Activated CD4-positive, alpha-beta T cell treated with anti-CD3 and anti-CD28 coated beads for 4 hours (primary cell): ENCODE measurements at places on chromosomes 4 and X.

DNA sequence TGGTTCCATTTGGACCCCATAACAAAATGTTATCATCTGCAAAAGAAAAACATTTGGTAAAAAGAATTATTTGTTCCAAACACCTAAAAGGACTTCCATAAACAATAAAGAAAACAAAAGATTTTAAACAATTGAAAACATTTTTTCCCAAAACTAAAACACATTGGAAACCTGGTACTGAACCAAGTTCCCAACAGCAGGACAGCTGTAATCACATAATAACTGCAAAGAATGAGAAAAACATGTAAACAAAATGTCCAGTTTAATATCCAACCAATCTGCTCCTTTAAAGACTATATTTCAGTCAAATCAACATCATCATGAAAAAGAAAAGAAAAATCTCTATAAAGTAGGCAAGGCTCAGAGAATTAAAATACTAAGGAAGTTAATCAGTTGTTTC, 36.3 kb downstream of the PRDM5 start:
- no peak for DNase-seq

DNA sequence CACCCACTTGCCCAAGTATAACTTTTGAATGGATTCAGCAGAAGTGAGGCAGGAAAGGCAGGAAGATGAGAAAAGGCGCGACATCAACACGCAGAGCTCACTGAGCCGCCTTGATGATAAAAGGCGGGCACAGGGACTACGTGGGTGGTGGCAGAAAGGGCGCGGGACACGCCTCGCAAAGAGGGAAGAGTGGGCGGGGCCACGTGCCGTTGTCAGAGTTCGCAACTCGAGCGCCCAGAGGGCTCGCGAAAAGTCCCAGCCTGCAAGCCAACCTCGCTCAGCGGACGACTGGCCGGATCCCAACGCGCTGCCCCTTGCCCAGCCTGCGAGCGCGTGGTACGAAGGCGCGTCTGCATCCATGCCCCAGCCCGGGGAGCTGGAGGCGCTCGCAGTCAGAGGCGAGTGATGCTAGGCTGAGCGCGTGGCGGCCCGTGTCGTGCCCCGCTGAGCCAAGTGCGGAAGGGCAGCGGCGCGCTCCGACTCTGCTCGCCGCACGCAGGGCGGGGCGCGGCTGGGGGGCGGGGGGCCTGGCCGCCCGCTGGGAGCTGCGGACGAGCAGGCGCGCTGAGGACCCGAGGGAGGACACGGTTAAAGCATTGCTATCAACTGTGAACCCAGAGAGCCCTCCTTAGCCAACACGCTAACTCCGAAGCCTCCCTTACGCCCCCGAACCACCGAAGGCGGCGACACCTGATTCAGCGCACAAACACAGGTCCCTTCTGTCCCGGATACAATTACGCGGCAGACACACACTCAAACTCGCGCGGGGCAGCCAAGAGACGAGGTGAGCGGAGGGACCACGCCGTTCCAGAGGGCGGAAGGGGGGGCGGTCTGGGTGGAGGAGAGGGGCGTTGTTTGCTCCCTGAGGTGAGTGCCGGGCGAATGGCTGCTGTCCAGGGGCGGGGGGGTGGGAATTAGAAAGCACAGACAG, at the start of gene UGT8:
Gene UGT8, plus strand, starts transcription at position 617 of the 931 bp plus-strand sequence. CDS start 24,074 bp downstream, outside the sequence.
- DNase-seq: peak; percentile 6

DNA sequence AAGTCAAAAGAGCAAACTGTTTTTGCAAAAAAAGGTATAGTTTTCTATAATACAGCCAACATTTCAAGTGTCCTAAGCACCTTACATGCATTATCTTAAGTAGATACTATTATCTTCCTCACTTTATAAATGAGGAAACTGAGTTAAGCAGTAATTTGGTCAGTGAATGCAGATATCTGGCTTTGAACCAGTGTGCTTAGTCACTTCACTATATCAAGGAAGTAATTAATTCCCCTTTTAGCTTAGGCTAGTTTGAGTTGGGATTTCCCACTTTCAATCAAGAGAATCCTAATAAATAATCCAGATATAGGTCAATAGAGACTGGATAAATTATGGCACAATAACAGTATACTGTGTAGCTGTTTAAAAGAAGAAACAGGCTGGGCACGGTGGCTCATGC, 14.8 kb downstream of the SPINK2 start:
- DNase-seq: no peak

DNA sequence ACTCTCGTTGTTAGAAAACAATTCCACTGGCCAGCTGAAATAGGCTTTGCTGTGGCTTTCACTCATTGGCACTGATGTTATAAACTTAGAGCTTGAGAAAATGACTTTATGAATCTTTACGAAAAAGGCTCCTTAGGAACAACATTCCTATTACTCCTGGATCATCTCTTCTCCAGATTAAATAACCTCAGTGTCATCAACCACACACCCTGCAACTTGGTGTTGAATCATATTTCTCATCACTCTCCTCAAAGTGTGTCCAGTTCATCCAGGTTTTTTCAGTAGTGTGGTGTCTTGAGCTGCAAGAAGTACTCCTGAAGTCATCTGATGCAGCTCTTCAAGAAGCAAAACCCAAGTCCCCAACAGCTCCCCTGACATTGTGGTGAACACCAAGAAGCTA, 28.1 kb upstream of the ANOS1 start:
- DNase-seq: no peak

DNA sequence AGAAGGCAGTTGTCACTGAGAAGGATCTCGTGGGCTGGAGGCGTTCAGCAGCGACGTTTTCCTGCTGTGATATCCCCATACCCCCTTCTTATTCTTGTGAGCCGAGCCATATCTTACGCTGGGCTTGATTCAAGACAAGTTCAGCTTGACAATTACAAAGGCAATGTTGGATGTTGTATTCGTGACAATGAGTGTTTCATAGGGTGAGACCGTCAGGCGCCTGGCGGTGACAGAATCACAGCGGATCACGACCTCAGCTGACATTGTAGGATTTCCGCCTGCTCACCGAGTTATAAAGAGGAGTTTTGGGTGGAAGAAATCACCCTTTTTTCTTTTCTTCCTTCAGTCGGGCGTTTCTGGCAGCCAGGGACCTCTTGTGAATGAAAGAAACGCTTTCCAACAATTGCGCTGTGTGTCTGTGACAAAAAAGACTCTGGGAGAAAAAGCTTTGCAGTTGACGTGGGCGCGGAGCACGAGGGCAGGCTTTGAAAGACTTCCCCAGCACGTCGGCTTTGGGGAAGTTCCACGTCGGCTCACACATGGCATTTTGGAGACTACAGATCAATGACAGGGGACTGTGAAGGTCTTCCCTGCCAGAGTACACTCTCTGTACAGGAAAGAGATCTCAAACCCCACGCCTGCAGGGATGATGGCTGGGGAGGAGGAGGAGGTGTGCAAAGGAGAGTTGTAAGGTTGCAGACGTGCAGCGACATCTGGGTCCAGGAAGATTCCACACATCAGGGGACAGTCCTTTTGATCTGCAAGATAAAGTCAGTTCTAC, 135.4 kb downstream of the CRLF2 start:
- no peak for DNase-seq

DNA sequence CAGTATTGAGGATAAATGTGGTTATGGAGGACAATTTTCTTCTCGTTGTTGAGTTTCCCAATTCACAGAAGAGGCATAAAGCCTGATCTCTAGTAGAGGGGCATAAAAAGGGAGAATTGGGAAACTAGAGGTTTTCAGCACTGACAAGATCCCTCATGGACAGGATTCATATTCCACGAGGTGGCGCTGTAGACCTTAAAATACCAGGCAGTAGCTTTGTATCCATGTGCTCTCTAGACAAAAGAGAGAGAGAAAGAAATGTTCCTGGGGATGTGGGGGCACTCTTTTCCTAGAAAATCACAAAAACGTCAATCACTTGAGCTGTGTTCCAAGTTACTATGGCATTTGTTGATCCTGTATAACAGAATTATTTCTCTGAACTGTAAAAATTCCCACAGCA, 128.3 kb downstream of the MAGEE1 start:
- DNase-seq: no peak
